ENCODE measurements at places on chromosomes 16 and 17.

- no peak for DNase-seq
These were observed 53.9 kb downstream of the VPS35L start for GRCh38 chr16:19609359-19609758.

- no peak for DNase-seq
These were observed 1.6 kb downstream of the CAPN15 start for GRCh38 chr16:529012-529575.

GRCh38 chr17:18191236-18191667 lies 7.6 kb downstream of the ALKBH5 start:
- no peak for DNase-seq

DNA sequence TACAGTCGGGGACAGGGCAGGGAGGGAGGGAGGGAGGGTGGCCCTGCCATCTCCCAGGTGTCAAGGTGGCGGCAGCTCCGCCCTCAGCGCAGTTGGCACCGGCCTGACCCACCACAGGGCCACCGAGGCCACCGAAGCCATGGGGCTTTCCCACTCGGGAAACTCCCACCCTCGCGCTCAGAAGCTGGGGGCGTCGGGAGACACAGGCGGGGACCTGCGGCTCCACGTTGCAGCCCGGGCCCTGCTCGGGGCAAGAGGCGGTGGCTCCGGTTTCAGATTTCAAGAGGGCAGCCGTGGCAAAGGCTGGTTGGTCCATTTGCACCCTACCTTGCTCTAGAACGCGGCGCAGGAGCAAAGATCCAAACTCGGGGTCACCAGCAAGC lies 544 bp downstream of the CYB561 start:
- DNase-seq, result no peak

DNA sequence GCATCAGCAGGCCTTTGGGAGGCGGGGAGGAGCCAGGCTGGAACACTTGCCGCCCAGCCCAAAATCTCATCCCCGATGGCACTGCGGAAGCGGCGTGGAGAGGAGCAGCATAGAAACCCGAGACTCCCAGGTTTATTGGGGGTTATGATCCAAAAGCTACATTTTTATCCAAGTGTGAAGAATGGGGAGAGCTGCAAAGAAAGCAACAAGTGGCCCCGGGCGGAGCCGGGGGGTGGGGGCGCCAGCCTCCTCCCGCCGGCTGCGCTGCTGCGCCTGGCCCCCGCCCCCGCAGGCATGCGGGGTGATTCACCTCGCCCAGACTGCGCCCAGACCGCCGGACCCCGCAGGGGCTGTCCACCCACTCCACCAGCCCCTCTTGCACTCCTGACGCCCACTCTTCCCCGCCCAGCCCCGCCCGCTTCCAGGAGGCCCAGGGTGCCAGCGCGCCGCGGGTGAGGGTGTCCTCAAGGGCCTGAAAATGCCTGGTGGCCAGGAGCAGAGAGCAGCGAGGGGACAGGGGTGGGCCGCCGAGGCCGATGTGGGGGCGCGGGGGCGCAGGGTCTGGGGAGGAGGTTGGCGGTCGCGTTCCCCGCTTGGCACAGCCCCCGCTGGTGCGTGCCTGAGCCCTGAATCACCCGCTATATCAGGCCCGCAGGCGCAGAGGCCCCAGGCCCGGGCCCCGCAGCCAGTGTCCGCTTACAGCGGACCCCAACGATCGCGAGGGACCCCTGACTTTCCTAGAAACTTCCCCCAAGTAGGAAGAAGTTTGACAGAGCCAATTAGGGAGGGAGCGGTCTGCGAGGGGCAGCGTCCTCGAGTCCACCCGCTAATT lies 1.3 kb downstream of the CAVIN1 start:
- DNase-seq, result no peak

DNA sequence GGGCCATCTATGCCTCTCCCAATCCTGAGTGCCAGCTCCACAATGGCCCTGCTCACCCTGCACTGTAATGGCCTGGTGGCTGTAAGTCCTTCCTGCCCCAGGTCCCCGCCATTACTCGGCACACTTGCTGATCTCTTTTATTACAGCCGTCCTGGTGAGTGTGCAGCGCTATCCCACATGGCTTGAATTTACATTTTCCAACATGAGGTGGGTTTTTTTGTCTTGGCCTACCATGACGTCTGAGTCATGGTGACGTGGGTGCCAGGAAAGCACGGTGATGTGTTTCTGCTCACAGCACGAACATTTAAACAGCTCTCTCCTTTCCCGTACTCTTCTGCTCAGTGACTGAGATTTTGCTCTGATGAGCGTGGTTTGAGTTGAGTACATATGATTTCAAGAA lies 55.2 kb upstream of the FOXF1 start:
- no peak for DNase-seq

DNA sequence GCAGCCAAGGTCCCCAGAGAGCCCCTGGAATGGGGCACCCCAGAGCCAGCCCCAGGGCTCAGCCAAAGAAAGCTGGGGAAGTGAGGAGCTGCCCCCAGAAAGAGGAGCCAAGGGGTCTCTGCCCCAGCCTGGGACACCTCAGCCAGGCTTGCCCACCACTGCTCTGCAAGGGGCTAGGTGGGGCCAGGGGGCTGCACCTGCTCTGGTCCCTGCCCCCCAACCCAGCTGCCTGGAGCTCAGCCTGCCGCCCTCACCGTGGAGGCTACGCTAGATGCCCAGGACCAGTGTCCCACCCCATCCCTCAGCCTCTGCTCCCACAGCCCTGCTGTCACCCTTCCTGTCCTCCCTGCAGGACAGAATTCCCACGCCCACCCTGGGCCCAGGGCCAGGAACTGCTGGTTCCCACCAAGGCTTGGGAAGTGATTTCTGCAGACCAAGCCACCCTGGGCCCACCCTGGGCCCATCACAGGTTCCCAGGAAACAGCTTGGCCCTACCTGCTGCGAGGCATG lies 28.1 kb upstream of the KRT17 start:
- DNase-seq, result no peak

DNA sequence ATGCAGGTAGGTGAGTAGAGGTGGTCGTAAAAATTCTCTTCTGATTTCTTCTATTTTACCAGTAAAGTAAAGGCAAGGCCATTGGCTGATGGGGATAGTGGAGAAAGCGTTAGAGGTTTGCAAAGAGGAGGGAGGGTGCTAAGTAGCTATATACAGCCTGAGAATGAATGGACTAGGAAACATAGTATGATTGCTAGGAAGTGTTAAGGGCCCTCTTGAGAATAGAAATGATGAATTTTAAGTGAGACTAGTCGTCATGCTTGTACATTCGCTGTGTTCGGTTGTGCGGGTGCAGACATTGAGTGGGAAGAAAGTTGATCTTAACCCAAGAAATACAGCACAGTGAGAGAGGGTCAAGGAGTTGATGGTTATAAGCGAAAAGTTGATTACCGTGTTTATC lies 7.2 kb upstream of the HS3ST2 start:
- no peak for DNase-seq

DNA sequence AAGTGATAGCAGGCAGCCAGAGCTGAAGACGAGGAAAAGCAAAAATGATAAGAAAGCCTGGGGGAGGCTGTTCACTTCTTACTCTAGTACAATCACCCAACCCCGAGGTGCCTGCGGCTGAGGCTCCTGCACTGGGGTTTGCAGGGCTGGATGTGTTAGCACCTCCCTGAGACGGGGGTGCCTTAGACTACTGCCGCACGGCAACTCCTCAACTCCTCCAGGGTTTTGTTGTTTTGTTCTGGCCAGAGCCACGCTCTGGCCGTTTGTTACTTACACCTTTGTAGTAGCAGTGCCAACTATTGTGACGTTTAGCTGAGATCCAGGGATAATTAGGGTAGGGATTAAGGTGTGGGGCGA lies 51.5 kb downstream of the LDHD start:
- DNase-seq, result no peak

- no peak for DNase-seq
These were observed 331.2 kb upstream of the C16orf82 start for GRCh38 chr16:26735521-26735920.

GRCh38 chr17:882827-883585 lies 96.6 kb downstream of the NXN start:
- DNase-seq, result no peak

DNA sequence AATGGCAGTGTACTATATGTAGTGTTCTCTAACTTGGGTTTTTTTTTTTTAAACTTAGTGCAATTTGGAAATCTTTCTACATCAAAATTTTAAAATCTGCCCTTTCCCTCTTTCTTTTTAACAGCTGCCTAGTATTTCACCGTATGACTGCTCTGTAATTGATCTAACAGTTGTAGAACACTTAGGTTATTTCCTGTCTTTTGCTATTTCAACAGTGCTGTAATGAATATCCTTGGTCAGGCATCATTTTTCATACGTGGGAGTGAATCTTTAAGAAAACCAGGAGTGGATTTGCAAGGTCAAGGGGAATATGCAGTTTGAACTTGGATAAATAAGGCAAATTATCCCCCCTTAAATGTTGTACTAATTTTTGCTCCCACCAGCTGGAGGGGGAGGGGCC lies 3.8 kb downstream of the NLRC5 start:
- no peak for DNase-seq

- DNase-seq, result no peak
These were observed 2.4 kb downstream of the EVI2A start for GRCh38 chr17:31318851-31319661.

GRCh38 chr16:85168732-85169256 lies 56.5 kb upstream of the CIBAR2 start:
- no peak for DNase-seq

- DNase-seq, result no peak
These were observed 21.1 kb downstream of the STH start for GRCh38 chr17:46020023-46020761.

DNA sequence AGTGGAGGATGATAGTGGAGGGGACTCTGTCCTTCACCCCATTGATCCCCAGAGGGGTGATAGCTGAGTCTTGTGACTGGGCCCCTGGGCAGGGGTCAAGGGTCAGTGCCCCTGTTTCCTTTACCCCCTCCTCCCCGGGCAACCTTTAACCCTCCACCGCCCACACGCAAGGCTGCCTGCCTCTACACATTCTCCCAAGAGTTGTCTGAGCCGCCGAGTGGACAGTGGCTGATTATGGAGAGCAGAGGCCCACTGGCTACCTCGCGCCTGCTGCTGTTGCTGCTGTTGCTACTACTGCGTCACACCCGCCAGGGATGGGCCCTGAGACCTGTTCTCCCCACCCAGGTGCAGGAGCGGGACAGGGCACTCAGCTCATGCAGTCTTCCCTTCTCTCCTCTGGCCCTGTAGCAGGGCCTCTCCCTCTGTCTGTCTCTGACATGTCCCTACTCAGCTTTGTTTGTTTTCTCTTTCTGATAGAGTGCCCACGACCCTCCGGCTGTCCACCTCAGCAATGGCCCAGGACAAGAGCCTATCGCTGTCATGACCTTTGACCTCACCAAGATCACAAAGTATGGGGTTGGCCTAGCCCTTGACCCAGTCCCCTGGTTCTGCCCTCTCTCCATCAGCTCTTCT lies at the start of gene SHBG:
SHBG (plus strand) TSS at position 197 of the 633 bp plus-strand sequence; CDS start at position 235, 38 bp downstream.
- no peak for DNase-seq

GRCh38 chr17:52923658-52924057 lies 765.1 kb upstream of the CA10 start:
- DNase-seq, result no peak

DNA sequence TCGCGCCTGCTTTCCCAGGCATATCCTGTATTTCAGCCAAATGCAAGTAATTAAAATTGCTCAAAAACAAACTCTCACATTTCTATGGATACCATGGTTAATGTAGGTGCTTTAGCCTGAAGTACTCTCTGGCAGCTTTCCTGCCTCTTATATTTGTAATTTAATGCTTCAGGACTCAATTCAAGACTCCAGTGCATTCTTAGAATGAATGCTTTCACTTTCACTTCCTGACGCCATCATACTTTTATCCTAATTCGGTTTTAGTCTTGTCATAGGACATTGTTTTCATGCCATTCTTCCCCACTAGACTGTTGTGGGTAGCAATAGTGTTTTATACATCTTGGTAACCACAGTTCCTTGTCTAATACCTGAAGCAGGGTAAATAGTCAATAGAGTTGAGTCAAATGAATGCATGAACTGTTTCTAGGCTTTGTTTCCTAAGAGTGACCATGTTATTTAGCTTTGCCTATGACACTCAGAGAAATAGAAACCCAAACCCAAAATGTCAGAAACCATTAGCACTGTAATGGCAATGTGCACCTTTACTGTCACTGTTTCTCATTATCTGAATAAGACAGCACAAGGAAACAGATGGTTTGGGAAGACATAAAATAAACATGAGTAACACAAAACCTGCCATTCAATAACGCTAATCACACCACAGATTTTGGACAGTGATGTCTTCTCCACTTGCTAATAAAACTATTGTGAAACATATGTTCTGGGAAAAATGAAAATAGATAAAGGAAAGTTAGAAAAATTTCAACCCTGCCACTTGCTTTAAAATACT lies 705.5 kb downstream of the CDH11 start:
- no peak for DNase-seq

GRCh38 chr17:37137070-37137610 lies 188.4 kb downstream of the AATF start:
- no peak for DNase-seq

DNA sequence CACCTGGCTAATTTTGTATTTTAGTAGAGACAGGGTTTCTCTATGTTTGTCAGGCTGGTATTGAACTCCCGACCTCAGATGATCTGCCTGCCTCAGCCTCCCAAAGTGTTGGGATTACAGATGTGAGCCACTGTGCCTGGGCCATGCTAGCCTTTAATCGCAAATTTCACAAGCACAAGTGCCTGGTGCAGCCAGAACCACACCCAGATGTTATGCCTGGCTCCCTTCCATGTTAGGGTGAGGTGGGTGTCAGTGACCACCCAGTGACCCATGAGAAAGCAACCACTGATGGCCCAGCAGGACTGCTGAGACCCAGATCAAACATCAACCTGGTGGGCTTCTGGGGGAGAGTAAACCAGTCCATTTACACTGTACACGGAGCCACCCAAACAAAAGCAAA lies 241.9 kb downstream of the CDH11 start:
- DNase-seq, result no peak

GRCh38 chr16:10756574-10756973 lies 12.9 kb downstream of the NUBP1 start:
- no peak for DNase-seq

DNA sequence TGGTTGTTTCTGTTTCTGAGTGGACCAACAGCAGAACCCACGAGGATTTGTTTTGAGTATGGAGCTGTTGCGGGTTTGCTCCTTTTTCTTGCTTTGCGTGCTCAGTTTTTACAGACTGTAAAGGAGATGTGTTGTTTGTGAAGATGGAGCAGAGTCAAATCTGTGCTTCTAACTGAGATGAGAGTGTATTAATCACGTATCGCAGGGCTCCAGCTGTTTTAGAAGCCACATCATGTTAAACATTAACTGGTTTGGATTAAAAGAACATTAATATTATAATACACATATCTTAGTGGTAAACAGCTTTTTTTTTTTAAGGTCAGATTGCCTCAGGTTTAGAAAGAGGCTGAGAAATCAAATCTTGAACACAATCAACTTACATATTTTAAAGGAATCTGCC lies 69.4 kb downstream of the YPEL2 start:
- DNase-seq, result no peak
